ENCODE measurements at places on chromosomes 5 and 9.

DNA sequence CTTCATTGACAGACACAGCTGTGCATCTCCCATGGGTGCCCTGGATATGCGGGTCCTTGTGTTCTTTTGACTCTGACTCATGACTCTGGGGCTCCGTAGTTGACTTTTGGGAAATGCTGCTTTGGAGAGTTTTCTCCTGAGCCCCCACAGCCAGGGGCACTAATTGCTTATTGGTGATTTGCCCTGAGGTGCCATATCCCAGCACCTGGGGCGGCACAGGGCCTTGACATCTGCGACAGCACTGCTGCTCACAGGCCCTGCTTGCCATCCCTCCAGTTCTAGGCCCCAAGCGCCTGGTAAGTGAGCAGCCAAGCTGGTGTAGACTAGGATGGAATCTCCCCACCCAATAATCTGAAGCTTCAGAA, 75.1 kb downstream of the AMBP start:
- DNase-seq = no peak

DNA sequence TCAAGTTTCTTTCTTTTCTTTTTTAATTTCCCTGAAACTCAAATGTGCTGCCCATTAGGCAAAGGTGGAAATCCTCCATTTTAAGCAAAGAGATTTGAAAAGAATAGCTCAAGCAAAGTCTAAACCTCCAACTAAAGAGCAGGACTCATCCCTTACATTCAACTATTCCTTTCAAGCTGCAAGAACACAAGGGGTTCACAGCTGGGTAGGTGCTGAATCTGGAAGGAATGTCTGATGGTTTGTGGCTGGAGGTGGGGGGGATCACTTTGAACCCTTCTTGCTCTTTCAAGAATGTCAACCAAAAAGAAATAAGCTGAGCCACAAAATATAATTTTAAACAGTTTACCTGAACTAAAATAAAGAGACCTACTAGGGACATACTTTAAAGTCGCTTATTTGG, 375.7 kb upstream of the CDH10 start:
- no peak for DNase-seq

GRCh38 chr9:128007566-128008138, 26.9 kb upstream of the EEIG1 start:
- peak; percentile 92 for DNase-seq

DNA sequence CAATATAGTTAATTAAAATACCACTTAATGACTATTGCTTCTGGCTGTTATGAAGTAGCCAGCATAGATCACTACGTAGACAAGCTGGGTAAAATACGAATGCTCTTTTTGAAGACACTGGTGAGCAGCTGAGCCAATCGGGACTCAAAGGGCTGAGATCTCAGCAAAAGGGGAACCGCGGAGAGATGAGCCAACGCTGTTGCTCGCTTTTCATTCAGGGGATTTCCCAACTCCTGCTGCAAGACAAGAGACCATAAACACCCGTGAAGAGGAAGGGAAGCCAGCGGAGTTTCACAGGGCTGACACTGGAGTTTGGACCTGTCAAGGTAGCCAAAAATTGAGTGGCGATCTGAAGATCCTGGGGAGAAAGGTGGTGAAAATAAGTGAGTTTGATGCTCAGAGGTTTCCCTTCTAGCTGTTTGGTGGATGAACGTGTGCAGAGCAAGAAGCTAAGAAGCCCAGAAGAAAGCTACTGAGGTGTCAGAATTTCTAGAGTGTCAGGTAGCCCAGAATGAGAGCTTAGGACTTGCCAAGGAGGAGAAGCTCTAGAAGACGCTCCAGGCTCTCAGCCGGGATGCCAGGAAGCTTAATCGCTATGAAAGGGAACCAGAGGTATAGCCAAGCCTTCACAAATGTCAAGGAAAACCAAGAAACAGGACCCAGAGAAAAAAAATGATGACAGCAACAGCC, 79.6 kb upstream of the RNU6ATAC start:
- peak; percentile 48 for DNase-seq

DNA sequence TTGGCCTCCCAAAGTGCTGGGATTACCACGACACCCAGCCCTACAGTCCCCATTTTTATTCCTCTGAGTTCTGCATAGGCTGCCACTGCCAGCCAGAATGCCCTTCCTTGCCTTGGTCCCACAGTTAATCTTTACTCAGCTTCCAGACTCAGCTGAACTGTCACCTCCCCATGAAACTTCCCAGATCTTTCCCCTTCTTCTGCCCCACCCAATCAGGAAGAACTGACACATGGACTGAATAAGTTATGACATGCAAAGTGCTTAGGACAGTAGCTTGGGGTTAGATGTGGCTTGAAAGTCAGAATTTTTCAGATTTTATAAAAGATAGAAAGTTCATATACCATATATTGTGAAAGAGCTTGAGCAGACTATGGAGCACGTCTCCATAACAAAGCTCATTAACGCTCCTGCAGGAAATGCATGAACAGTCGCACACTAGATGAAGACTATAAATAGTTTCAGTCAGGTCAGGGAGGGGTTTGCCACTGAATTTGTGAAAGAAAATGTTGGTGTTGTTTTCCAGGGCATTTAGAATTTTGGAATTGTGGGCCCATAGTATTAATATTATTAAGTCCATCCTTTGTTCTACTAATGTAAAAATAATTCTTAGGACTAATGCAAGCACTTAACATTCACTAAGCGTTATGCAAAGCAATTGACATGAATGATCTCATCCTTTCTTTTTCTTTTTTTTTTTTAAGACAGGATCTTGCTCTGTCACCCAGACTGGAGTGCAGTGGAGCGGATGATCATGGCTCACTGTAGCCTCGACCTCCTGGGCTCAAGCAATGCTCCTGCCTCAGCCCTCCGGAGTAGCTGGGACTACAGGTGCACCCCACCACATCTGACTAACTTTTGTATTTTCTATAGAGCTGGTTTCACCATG, 36.1 kb upstream of the DENND1A start:
- DNase-seq = no peak

DNA sequence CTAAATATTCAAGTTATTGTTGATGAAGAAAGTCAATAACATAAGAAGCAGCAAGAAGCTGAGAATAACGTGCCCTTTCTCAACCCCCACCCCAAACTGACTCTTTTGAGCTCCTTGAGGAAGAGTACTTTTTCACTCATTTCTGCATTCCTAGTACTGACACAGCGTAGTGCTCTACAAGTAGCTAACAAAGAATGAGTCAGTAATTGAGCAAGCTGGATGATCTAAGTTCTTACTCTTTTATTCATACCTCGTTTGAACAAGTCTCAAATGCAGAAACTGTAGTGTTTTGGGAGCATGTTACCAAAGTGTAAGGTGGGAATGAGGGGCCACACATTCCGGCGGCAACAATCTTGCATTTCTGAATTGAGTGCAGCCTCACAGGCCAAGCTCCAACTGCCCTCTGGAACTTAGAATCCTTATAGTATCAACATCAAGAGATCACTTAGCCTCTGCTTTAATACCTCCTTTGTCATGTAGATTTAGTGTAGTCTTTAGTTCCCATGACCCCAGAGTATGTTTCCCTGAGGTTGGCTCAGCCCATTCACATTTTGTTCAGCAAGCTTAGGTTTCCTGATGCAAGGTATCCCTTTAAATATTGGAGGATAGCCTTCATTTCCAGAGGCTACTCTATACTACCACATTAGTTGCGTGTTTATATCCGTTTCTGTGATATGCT, 152.0 kb downstream of the PRR16 start:
- no peak for DNase-seq

DNA sequence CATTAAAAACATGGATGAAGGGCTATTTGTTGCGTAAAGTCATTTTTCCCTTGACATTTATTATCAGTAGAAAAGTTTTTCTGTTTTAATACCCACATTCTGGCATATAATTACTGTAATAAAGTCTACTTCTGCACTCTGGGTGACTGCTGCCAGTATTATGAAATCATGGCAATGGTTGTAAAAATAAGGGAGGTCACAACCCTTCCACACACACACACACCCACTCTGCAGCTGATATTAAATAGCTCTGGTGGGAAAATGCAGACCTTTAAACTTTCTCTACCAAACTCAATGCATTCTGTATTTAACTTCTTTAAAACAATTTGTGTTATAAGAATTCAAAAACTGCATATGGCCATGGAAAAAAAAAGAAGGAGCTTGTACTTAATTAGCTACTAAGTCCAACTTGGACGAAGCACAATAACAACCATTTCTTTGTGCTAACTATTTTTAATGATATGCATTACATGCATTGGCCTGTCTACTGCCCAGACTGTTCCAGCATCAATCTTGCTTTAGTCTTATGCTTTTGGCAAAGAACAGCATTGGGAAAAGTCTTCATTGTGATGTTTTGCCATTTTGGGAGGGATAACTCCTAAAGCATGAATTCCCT, 137.6 kb upstream of the MAP3K1 start:
- no peak for DNase-seq

DNA sequence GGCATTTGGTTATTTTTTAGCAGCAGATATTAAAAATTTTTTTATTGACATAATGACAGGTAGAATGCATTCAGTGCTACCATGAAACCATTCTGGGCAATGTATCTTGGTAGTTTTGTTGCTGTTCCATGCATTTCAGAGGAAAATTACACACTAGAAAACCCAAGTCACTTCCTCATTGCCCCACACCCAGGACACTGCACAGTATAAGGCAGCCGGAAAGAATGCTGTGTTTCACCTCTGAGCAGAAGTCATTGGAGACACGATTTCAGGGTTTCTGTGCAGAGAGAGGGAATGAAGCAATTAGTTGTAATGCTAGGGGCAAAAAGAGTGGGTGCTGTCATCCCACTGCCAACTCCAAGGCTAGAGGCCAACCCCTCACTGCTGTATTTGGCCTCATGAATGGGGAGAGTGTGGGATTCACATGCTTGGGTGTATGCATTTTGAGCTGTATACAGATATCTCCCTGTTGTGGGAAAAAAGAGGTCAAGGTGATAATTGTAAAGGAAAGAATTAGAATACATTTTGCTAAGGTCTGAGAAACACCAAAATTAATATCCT, 290.5 kb downstream of the BNC2 start:
- no peak for DNase-seq

DNA sequence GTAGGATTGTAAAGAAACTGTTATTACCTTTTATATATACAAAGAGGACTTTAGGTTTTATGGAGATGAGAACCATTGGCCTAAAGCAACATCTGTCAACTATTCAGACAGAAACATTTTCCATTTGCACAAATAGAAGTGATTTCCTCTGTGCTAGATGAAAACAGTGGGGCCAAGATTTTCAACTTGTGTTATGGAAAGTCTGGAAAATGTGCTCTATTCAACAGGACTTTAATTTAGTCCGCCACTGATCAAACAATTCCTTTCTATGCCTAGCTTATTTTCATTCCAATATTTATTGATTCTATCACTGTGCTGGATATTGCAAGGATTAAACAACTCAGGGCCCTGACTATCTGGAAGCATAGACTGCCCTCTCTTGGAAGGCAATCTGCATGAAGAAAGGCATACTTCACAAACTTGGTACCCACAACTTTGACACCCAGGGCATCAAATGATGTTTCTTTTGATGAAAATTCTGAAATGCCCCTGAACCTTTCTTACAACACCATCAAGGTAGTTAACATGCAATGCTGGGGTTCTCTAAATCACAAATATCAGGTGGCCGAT, 126.6 kb upstream of the HMHB1 start:
- no peak for DNase-seq

- DNase-seq = peak; percentile 65
These were observed 63.6 kb upstream of the IL17B start for GRCh38 chr5:149442563-149443182.

DNA sequence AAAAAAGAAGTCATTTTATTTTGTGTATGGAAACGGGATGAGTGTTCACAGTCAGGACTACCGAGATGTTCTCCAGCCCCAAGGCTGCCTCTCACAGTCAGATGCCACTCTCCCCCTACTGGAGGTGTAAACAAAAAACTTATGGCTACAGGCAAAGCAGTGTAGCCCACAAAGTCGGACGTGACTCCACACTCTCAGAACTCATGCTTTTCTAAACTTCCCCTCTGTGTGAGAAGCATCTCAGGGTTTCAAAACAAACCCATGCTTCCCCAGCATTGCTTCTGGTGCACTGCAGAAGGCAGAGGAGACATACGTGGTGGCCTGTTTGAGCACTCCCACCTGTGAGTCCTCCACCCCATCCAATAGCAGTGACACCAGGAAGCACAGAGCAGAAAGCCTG, 580.3 kb downstream of the BNC2 start:
- no peak for DNase-seq

DNA sequence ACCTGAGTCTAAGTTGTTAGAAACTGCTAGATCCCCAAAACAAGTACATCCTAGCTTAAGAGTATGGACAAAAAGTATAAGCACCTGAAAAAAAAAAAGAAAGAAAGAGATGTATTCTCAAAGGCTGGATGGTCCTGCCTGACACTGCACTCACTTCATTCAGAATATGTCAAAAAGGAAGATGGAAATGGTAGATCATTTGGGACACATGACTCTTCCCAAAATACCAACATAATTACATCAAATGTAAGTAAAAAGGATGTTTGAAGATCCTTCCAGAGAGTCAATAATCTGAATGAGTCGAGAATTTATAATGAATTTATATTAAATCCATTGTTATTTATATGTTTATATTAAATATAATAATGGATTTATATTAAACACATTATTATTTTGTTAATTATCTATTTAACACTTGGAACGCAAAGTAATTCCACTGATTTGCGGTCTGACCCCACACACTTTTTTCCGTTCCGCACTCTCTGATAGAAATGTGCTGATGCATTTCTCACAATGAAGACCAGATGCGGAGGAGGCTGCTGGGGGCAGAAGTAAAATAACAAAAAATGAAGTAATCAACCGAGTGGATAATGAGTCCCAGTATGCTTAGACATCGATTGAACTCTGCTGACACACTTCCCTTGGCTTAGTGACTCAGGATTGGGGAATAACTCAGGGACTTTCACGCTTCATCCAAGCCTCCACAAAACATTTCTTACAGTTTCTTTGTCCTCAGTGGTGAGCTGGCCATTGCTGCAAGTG, 201.2 kb downstream of the ADAMTS12 start:
- no peak for DNase-seq

DNA sequence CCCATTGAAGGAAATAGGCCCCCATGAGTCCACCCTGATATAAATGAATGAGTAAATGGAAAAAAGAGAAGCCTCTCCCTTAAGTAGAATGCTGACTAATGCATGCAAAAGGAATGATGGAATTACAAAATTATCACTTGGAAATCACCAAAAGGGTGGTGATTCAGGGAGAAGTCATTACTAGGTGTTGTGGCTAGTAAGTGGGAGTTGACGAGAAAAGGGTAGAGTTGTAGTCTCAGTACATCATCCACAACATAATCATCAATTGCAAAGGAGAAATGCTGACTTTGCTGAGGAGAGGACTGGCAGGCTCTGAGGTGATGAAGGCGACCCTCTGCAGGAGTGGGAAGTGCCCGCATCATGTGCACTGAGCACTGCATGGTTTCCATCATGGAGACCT, 201.5 kb upstream of the S1PR3 start:
- DNase-seq = no peak

All from CD4-positive, alpha-beta T cell treated with Interleukin-12 subunit alpha and Interleukin-12 subunit beta, for 1 hour (primary cell).